Common myeloid progenitor, CD34-positive (primary cell): ENCODE measurements at places on chromosomes 2 and 18.

DNA sequence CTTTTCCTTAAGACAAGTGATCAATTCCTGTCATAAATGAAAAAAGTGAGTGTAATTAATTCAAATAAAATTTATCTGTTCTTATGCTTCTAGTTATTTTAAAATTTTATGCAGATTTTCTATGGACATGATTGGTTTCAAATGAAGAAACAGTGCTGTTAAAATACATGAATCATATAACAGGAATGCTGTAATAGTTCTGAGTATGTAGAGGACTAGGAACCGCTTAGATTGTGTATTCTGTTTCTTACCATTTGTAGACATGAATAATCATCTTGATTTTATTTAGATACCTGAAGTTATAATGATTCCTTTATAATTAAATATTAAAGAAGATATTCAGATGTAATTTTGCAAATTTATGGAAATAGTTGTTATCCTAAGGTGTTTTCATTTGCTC lies 3.5 kb downstream of the ACTR2 start:
- DNase-seq, result no peak

DNA sequence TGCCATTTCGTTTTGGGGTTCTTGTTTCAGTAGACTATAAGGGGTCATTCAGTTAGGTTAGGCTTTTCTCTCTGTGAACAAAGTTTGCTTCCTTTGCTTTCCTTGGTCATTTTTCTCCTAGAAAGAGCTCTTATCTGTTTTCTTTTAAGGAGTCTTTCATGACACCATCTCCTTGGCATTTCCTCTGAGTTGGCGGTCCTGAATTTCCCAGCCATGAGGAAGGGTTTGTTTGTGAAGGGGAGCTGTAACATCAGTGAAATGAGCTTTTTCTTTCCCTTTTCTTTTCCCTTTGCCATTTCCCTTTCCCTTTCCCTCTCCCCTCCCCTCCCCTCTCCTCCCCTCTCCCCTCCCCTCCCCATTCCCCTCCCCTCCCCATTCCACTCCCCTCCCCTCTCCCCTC lies 61.7 kb downstream of the MAP4K4 start:
- no peak for DNase-seq

GRCh38 chr2:185676316-185676715 lies 62.3 kb upstream of the FSIP2 start:
- DNase-seq, result no peak

GRCh38 chr2:36399050-36399449 lies 43.5 kb downstream of the CRIM1 start:
- no peak for DNase-seq

DNA sequence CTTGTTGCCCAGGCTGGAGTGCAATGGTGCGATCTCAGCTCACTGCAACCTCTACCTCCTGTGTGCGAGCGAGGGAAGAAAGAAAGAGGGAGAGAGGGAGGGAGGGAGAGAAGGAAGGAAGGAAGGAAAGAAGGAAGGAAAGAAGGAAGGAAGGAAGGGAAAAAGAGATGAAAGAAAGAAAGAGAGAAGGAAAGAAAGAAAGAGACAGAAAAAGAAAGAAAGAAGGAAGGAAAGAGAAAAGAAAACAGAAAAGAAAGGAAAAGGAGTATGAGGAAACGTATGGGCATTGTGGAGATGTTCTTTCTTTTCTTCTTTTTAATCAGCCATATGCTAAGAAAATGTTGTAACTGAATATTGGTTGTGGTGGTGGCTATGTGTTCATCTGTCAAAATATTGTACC lies 16.5 kb downstream of the CLK1 start:
- DNase-seq, result no peak

DNA sequence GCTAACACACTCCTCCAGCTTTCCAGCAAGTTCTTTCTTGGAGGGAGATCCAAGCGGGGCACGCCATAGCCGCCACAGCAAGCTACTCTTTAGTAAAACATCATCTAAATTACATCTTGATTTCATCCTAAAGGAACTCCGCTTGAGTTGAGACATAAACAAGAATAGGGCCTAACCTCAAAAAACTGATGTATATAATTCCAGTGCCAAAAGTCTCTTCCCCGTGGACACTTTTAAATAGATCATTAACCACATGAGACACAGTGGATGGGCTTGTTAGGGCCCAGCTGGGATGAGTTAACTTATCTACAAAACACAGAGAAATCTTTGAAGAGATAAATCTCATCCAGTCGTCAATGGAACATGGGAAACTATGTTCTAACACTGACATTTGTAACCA lies 20.8 kb upstream of the MLPH start:
- no peak for DNase-seq

GRCh38 chr2:239774933-239775622 lies 250.1 kb downstream of the NDUFA10 start:
- no peak for DNase-seq

DNA sequence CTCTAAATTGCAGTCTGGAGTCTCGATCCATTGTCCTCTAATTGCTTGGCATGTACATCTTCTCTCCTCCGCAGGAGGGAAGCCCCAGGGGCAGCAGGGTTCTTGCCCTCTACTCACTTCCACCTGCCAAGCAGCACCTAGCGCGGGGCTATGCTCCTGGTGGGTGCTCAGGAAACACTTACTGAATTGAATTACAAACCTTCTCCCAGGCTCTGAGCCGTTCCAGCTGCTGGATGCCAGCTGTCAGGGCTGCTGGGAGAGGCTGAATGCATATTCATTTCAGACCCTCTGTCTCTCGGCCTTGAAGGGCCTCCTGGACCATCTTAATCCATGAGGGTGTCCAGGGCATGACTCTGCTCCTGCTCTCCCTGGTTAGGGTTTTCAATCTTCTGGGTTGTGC lies 94.0 kb downstream of the CELF4 start:
- no peak for DNase-seq

DNA sequence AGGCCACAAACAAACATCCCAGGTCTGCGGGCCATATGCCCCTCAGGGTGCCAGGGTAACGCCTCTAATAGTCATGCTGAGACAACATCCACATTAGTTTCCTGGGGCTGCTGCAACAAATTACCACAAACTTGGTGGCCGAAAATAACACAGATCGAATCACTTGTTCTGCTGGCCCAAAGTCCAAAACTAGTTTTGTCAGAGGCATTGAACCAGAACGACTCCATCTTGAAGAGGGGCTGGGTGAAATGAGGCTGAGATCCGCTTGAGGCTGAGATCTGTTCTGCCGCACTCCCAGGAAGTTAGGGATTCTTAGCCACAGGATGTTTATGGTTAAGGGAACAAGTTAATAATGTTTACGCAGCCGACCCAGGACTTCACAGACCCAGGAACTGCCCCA lies 66.7 kb downstream of the COPS8 start:
- DNase-seq, result no peak

- peak; percentile 43 for DNase-seq
Observed at GRCh38 chr2:84906108-84906899, 848 bp downstream of the TMSB10 start.

DNA sequence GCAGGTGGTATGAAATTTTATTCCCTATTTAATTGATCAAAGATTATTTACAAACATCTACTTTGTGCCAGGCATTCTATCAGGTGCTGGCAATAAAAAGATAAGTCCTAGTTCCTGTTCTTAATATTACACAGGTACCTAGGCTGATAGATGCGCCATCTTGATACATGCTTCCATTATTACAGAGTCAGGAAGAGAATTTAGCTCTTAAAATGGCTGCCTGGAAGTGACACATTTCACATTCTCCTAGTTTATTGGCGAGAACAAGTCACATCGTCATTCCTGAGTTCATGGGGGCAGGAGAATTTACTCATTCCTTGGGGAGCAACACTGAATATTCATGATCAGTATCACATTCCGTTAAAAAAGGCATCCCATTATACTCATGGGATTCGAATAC lies 1.1 kb upstream of the DARS1 start:
- no peak for DNase-seq

DNA sequence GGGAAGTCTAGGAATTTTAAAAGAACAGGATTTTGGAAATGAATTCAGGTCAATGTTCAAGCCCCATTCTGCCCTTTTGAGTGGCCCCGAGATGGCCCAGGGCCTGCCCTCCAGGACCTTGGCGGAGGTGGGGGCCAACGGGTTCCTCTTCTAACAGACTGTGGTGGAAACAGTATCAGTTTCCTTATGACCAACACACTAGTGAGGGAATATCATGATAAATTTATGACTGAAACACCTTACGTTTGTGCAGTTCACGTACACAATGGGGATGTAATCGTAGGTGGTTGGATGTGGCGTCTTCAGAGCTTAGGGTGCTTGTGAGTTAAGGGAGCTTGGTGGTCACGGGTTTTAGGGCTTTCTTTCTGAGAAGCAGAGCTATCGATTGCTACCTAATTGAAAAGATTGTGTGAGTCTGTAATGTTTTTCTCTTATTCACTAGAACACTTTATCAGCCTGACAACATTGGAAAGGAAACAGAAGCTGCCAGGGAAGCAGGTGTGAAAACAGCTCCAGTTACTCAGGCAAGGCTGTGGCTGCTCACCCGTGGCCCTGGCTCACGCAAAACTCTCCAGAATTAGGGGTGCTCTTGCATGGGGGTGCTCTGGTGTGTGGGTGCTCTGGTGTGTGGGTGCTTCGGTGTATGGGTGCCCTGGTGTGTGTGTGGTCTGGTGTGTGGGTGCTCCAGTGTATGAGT lies 165.3 kb downstream of the SNTG2 start:
- no peak for DNase-seq

DNA sequence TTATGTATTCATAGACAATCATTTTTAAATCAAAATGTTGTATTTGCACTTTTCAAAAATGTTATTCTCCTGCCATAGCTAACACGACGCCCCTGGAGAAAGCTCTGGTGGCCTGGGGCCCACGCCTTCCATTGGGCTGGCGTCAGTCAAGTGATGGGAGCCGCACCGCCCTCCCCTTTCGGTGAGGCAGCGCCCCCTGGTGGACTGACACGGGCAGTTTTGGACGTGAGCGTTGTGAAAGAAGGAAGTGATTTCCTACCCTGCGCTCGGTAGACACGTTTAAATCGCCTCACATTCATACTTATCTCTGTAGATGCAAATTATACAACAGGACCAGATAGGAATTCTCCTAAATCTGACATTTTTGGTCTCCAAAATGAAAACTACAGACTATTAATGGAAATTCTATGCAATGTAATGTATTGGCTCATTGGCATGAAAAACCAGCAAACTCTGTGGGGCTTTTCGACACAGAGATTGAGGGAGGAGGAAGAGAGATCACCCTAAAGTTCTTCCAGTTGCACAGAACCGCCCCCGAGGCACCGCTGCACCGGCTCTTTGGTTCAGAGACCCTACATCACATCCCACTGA lies 326.2 kb upstream of the SOX11 start:
- peak; percentile 64 for DNase-seq

- DNase-seq, result no peak
Observed at GRCh38 chr2:122575076-122575475, 819.6 kb downstream of the TSN start.

DNA sequence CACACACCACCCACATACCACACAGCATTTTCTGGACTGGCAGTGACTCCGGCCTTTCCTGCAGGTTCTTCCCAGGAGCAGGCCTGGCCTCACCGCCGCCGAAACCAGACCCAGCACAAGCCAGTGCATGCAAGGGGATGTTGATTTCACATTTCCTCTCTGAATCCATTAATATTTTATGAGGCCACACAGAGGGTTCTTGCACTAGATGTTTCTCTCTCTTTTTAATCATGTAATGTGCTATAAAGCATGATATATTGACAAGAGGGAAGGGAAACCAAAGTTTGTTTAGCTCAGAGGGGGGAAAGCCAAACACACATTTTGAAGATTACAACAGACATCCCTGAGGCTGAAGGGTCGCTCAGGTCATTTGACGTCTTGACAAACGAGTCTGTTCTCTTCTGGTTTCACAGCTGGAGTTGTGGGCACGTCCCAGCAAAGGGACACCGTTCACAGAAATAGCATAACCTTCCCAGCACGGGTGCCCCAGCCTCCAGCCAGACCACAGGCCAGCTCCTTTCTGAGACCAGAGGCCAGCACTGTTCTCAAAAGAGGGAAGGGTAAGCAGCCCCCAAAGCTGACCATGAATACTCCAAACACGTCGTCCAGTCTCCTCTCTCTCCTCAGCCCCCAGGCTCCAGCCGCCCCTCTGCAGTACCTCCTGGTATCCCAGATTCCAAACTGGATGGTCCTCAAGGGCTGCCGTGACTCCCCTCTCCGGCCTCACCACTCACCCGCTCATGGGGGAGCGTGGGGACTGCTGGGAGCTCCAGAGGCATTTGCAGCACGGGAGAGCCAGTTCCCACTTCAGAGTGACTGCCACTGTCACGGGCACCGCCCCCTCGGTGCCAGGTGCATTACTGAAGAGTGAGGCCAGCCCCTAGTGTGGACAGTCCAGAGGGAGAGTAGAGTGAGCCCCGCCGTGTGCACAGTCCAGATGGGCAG lies 340.3 kb upstream of the SALL3 start:
- DNase-seq, result no peak

- DNase-seq, result peak; percentile 95
Observed at GRCh38 chr2:176999301-176999700, 213.3 kb upstream of the HNRNPA3 start.

GRCh38 chr18:59220164-59220783 lies 316 bp downstream of the GRP start:
- DNase-seq, result no peak

GRCh38 chr2:46164529-46165301 lies 132.5 kb upstream of the EPAS1 start:
- no peak for DNase-seq

DNA sequence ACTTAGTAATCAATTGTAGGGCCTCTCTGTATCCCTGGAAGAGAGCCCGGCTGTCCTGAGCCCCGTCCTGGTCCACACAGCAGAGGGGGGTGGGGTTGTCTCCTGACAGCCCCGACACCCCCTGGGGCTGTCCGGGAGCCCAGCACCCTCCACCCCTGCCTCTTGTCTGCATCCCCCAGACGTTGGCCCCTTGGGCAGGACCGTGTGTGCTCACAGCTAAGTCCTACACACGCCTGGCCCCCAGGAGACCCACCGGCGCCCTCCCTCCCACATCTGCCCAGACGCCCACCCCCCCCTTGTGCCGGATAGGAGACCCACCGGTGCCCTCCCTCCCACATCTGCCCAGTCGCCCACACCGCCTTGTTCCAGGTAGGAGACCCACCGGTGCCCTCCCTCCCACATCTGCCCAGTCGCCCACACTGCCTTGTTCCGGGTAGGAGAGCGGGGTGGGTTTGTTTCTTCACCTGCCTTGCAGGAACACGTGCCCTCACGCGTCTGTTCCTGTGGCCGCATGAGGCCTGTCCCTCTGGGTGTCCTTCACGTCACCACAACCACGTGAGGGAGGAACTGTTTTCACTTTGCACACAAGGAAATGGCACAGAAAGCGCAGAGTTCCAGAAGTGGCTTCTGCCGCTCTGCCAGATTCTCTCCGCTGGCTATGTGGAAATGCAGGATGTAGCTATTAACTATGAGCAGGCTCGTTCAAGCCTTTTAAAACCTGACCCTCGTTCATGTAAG lies 61.1 kb upstream of the NFATC1 start:
- DNase-seq, result no peak

- DNase-seq, result no peak
Observed at GRCh38 chr2:226447338-226448300, 352.0 kb downstream of the IRS1 start.

- DNase-seq, result no peak
Observed at GRCh38 chr2:6214471-6214870, 522.3 kb downstream of the SOX11 start.
